ENCODE measurements at places on chromosomes 12 and 14.

GRCh38 chr12:92641291-92641690 is 61.5 kb upstream of the PLEKHG7 start:
- DNase-seq = no peak

- DNase-seq = no peak
These were observed 29.1 kb downstream of the C14orf132 start for GRCh38 chr14:96067985-96068930.

- no peak for DNase-seq
These were observed 127.1 kb upstream of the CPNE8 start for GRCh38 chr12:39032448-39032847.

DNA sequence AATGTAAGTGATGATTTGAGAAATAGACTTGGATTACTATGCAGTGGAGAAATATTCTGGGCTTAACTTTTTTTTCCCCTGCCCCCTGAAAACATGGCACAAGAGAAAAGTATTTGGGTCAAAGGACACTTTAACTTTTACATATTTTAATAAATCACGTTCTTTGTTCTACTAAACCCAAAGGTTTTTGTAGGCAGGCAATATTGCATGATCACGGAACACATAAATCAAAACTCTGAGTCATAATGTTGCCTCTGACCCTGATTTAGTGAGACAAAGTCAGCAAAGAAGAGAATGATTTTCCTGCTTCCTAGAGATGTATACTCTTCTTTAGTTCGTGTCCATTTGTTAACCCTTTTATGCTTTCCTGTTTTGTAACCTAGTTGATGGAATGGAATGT is 38.0 kb downstream of the ABCD2 start:
- no peak for DNase-seq

DNA sequence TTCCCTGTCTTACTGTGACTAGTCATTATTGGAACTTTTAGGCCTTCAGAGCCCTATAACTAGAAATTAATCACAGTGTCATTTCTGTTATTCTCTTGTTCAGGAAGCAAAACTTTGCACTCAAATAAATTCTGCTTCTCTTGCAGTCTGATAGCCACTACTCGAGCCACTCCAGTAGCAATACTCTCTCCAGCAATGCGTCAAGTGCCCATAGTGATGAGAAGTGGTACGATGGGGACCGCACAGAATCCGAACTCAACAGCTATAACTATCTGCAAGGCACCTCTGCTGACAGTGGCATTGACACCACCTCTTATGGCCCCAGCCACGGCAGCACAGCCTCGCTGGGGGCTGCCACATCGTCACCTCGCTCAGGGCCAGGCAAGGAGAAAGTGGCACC is 223.2 kb upstream of the RGS6 start:
- no peak for DNase-seq

DNA sequence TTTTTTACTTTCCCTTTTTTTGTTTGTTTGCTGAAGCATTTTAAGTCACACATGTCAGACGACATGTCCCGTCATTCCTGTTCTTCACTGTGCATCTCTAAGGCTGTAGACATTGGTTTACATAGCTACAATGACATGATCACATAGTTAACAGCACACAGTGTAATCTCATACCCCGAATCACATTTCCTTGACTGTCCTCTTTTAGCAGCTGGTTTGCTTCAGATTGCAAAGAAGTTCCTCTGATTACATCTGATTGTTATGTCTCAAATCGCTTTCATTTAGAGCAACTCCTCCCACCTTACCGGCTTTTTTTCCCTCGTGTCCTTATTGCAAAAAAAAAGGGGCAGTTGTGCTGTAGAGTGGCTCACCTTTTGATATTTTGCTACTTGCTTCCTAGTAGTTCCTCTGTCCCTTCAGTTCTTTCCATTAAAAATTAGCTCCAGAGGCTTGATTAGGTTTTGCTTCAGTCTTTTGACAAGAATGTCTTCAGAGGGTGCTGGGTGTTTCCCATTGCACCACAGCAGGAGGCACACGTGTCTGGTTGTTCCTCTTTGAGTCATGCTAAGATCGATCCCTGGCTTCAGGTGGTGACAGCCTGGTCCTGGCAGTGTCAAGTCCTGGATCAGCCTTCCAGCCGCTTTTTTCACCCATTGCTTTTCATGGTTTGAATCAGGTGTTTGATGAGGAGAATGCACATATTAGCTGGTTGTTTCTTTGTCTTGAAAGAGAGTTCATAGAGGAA is 35.0 kb downstream of the ZNF664 start:
- no peak for DNase-seq

GRCh38 chr14:84254290-84254689 is 1275.7 kb upstream of the FLRT2 start:
- no peak for DNase-seq

DNA sequence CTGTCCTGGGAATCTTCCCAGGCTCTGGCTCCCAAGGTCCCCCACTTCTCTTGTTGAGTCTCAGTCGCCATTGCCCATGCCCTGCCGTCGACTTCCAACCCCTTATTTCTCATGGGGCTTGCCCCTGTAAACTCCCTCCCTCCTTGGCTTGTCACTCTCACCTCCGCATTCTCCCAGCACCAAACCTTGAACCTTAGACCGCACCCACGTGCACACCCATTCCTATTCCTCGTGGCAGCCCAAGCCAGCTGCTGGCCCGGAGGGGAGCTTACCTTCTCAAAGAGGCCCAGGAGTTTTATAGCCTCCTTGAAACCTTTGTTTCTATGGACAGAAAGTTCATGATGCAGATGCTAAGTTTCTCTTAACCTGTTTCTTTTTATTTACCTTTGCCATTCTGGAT is 4.6 kb downstream of the JDP2 start:
- DNase-seq = no peak

DNA sequence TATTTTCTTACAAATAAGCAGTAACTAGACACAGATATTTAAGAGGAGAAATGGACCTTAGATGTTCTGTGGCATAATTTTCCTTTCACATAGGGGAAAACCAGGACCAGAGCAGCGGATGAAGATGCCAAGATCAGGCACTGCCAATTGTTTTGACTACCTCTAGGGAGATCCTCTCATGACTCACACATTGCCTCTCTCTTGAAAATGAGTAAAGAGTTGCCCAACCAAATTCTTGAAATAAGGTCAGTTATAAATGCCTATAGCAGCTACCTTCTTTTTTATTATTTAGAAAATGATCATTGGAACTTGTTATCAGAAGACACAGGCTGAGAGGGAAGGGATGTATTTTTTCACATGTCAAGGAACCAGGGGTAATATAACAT is 263.4 kb upstream of the PLEKHG7 start:
- DNase-seq = no peak

- no peak for DNase-seq
These were observed 102.5 kb upstream of the EIF5 start for GRCh38 chr14:103231376-103232019.

GRCh38 chr12:38587594-38587993 is 271.0 kb downstream of the ALG10B start:
- no peak for DNase-seq

DNA sequence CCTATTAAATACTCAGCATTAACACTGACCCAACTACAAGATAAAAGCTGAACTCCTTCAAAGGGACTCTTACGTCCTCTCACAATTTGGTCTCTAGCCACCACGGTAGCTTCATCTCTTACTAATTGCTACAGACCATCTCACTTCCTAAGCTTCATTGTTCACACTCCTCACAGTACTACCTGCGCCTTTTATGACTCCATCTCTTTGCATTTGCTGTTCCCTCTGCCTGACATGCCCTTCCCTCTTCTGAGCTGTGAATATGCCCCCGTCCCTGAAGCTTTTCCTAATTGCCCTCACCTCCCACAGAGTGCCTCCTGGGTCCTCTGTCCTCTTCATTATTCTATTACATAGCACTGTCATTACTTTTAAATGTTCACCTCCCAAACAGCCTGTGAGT is 2.5 kb downstream of the EEA1 start:
- no peak for DNase-seq

DNA sequence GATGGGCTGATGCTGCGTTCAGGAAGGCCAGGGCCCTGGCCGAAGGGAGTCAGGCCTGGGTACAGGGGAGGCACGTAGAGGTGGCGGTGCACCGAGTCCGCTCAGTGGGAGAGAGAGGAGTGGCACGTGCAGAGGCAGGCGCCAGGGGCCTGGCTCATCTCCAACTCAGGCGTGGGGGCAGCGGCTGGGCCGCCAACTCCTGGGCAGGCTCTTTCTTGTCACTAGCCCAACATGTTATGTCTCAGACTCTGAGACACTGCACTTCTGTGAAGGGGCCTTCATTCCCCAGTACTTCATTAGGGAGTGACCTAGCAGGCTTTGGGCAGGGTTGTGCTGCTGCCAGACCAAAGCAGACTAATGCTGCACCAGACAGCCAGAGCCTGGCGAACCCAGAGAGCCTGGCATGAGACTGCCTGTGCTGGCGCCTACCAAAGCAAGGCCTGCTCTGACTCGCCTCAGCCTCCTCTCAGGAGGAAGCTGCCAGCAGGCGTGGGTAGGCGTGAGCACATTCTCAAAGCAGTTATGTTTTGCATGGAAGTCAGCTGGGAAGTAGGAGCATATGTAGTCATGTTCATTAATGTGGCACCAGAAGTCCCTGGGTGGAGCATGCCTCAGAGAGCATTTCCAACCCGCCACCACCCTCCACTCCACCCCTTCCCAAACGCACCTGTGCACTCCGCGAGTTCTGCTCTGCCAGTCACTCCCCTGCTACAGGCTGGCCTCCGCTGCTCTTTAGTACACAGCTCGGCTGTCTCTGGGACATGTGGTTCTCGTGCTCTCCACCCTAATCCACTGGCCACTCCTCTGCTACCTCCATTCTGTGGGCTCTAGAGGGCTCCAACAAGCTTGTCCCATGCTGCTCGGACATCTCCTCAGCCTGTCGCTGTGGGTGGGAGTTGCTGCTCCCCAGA is 9.7 kb downstream of the CKB start:
- DNase-seq = no peak

DNA sequence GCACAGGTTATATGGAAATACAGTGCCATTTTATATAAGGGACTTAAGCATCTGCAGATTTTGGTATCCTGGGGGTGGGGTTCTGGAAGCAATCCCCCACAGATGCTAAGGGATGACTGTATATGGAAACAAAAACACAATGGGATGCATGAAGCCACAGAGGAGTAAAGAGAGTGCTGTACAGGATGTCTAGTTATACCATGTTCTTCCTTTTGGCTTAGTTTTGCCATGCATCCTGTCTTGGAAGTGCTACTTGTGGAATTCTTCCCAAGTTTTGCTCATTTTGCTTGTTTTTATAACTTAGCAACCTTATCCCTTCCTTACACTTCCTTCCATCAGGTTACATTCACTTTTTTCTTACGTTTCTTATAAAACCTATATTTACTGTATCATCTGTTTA is 55.6 kb downstream of the TRMT5 start:
- DNase-seq = no peak

- no peak for DNase-seq
These were observed 50.5 kb downstream of the ERC1 start for GRCh38 chr12:1041478-1041877.

- no peak for DNase-seq
These were observed 3.0 kb downstream of the KRT73 start for GRCh38 chr12:52615208-52615868.

- DNase-seq = no peak
These were observed 49.1 kb downstream of the B4GALNT3 start for GRCh38 chr12:508795-509194.

DNA sequence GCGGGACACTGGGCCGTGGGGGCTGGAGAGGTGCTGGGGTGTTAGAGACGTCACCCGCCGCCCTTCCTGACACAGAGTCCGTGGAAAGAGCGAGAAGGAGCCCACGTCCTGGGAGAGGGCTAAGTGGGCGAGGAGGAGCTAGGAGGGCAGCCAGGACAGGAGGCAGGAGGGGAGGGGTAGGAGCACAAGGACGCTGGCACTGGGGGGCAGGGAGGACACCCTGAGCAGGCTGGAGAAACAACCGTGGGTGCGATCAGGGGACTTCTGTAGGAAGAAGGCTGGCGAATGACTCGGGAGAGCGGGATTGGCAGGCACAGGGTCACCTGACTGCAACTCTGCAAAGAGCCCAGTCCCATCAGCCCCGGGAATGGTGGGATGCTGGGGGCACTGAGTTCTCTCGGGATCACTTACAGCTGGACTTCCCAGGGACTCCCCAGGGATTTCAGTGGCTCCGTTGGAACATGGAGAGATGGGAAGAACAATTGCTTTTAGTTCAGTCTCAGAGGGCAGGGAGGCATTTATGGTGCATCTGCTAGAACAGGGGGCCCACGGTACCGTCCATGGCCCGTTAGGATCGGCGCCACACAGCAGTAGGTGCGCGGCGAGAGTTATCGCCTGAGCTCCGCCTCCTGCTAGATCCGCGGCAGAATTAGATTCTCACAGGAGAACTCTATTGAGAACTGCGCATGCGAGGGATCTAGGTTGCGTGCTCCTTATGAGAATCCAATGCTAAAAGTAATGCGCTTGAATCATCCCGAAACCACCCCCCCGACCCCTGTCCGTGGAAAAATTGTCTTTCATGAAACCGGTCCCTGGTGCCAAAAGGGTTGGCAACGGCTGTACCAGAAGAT is 24.3 kb downstream of the UBR7 start:
- DNase-seq = no peak

DNA sequence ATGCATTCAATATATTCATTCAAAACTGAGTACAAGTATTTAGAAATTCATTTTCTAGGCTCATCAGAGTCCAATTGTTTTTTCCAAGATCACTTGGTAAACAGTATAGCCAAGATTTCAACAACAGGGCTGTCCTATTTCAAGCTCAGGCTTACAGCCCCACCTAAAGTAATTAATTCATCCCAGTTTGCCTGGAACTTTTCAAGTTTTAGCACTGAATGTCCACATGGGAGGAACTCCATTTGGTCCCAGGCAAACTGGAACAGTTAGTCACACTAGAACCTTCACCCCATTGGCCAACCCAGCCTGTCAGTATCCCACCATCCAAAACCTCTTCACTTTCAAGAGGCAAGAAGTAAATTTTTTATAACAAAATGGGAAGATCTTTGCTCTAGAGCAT is 210.9 kb downstream of the DPY19L2 start:
- DNase-seq = no peak

DNA sequence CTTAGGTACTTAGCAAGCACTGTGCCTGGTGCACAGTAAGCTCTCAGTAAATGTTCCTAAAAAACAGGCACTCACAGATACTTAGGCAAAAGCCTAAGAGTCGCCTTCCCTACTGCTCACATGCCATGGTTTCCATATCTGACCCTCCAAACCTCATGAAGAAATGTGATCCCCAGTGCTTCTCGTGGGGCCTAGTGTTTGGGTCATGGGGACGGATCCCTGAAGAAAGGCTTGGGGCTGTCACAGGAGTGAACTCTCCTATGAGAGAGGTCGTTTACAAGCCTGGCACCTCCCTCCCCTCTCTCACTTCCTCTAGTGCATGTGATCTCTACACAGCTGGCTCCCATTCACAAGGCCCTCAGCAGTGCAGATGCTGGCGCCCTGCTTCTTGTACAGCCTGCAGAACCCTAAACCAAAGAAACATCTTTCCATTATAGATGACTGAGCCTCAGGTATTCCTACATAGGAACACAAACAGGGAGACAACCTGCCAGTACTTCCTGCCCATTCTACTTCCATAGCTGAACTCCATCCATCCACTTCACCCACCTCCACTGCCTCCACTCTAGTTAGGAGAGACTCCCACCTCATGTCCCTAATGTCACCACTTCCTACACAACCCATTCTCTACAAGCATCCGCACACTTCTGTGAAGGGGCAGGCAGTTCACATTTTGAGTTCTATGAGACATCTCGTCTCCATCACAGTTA is 2.9 kb downstream of the SLC15A4 start:
- DNase-seq = peak; percentile 70

Measured in CD4-positive, alpha-beta T cell treated with Interleukin-4 for 1 hour (primary cell).